ENCODE measurements at places on chromosomes 5 and 9.

DNA sequence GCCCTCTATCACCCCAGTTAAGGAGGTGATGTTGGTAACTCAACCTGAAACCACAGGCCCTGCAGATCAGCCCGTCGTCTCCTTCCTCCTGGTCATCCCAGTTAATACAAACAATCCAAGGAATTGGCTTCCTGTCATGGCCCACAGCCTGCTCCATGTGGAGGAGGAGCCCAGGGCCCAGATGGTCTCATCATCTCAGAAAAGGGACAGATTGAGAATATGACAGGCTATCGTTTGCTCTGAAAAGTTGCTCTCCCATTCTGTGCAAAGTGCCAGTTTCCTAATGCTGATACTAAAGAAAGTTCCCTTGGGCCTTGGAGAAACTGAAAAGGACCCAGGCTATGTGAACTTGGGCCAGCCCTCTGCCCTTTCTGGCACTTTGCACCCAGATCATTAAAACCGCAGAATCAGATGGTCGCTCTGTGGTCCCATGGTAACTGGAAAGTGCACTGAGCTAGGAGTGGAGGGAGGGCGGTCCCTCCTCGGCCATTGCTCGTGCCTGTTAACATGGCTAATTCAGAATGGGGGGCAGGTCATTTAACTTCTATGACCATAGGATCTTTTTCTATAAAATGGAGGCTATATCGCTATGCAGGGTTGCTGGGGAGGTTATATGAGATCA lies 675 bp upstream of the SPAAR start:
- no peak for DNase-seq

DNA sequence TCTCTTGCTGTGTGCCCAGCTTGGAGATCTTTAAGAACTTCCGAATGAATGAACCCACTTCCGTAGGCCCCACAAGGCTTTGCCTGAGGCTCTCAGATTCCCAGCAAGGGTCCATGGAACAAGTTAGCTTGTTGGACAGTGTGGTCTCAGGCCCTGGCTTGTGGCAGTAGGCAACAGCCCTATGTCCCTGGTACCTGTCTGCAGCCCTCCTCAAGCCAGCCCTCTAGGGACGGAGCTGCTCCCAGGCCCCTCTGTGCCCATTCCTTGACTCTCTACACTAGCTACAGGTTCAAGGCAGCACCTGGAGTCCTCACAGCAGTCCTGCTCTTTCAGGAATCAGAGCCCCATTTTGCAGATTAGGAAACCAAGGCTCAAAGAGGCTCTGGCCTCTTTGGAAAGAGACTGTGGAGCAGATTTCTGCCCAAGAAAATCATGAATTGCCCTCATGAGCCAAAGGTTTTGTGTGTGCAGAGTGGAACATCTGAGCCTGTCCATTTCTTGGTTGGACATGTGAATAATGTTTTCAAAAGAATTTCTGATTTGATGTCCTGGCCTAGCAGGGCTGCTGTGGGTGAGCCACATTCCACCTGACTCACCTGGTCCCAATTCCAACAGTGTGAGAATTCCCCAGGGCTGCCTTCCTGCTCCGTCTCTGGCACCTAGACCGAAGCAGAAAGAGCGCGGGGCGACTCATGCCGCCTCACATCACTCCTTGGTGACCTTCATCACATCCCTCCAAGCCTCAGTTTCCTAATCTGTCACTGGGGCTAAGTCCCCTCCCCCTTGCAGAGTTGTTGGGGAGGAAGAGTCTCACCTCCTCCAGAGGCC lies 131.7 kb downstream of the BARX1 start:
- no peak for DNase-seq

DNA sequence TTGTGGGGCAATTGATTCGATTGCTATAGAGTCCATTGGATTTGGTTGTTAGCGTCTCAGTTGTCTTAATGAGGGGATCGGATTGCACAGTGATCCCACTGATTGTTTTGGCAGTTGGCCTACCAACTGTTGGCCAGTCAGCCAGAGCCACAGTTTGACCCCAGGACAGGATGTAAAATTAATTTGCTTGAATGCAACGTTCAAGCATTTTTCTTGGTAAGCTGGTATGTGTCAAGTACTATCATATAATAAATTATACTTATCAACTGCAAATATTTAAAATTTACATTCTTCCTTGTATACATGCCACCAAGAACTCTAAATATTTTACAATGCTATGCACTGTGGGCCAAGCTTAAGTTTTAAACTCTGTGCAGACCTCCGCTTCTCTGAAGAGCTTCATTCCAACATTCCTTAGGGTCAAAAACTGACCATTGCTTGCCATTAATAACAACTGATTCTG lies 80.4 kb upstream of the OSMR start:
- no peak for DNase-seq

- DNase-seq: no peak
Observed at GRCh38 chr9:123998278-123998925, 13.2 kb upstream of the LHX2 start.

GRCh38 chr9:125787715-125788114 lies 40.5 kb downstream of the PBX3 start:
- no peak for DNase-seq

DNA sequence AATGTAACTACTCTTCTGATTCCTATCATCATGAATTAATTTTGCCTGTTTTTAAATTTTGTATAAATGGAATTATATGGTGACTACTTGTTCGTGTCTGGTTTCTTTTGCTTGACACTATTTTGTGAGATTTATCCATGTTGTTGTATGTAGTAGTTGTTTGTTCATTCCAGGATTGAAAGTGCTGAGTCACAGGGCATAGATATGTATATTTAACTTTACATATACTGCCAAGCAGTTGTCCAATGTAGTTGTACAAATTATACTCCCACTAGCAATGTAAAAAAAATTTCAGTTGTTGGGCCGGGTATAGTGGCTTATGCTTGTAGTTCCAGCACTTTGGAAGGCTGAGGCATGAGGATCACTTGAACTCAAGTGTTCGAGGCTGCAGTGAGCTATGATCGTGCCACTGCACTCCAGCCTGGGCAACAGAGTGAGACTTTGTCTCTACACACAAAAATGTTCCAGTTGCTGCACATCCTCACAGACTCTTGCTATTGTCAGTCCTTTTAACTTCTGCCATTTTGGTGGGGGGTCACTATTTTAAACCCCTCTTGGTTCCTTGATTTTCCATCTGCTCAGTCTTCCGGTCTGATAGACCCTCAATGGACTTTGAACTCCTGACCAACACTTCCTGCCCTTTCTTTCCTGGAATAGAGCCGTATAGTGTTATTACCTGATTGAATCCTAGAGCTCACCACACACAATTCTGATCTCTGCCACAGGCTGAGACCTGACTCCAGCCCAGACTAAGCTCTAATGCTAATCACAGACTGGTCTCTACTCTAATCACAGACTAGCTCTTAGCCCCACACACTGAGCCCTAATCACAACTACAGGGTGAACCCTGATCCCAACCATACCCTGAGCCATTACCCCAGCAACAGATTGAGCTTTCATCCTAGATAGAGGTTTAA lies 69.3 kb upstream of the MELK start:
- no peak for DNase-seq

DNA sequence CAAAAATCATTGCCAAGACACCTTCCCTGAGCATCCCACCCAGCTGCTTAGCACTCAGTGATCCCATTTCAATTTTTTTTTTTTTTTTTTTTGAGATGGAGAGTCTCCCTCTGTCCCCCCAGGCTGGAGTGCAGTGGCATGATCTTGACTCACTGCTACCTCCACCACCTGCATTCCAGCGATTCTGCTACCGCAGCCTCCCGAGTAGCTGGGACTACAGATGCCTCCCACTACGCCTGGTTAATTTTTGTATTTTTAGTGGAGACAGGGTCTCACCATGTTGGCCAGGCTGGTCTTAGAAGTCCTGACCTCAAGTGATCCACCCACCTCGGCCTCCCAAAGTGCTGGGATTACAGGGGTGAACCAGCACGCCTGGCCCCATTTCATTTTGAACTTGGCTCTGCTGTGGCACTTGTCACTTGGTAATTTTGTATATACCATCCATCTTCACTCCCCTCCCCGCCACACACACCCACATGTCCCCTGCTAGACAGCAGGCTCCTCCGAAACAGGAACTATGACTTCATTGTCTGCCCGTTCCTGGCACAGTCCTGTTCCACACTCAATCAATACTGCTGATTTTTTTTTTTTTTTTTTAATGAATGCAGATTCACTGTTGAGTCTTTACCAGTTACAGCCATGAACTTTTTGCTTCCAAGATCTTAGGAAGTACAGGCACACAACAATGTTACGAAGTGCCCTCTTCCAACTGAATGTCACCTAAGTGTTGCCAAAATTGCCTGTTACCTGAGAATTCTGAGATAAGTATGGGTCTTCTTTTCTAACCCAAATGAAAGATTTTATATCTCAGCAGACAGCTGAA lies 17.3 kb upstream of the ZBTB34 start:
- no peak for DNase-seq

DNA sequence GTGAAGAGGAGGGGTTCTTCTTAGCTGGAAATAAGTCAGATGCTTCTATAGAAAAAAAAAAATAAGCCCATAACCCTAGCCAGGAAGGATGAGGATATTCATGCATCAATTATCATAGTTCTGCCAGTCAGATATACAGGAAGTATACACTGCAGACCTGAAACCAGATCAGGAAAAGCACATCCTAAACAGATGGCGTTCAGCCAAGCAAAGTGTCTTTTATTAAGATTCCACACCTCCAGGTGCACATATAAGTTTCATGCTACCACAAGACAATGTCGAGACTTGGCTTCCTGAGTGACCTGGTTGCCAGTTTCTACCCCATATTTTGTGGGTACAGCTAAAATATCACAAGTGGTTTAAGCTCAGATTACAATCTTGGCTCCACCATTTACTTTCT lies 108.3 kb downstream of the CETN3 start:
- DNase-seq: no peak

DNA sequence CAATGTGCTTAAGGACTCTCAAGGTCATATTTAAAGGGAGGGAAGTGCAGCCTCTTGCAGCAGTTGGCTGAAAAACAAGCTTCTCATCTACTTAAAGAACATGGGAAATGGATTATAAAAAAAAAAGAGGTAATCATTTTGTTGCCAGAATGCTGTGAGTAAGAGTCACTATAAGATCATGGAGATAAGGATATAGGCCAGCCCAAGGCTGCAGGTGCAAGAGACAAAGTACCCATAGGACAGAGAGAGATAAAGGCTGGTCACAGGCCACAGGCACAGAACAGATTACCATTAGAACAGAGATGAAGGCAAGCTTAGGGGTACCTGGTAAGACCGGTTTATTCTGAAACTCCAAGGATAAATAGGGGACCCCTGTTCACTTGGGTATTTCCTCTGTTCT lies 70.5 kb downstream of the CDKN2A start:
- no peak for DNase-seq

DNA sequence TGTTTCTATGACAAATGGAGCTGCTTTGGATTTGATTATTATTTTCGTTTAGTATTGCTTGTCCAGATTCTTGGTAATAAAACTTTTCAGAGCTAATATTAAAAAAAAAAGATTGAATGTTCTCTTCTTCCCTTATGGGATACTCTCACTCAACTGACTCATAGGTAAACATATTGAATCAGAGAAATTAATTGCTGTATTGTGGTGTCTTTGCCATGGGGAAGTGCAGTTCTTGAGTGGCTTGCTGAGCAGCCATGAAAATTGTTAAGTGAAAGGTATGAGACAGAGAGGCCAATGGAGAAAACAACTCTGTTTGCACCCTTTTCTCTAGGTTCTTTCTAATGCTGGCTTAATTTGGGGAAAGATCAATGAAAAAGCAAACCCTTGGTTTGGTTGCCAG lies 149.9 kb upstream of the HMHB1 start:
- DNase-seq: no peak

- no peak for DNase-seq
Observed at GRCh38 chr5:58922461-58923171, 339.7 kb downstream of the RAB3C start.

- DNase-seq: no peak
Observed at GRCh38 chr5:131279204-131279603, 15.4 kb downstream of the CDC42SE2 start.

GRCh38 chr5:148209151-148209770 lies 6.4 kb downstream of the SPINK6 start:
- DNase-seq: no peak

- no peak for DNase-seq
Observed at GRCh38 chr5:176878463-176878862, 20.7 kb downstream of the HK3 start.

DNA sequence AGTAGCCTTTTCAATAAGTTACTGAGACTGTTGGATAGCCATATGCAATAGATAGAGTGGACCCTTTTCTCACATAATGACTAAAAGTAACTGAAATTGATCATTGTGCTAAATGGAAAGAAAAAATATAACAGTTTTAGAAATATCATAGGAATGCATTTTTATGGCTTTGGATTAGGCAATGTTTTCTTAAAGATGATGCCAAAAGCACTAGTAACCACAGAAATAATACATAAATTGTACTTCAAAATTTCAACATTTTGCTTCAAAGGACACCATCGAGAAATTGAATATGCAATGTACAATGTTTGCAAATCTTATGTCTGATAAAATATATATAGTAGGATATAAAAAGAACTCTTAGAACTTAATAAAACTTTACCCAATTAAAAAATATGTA lies 1267.5 kb upstream of the CDH9 start:
- no peak for DNase-seq

- no peak for DNase-seq
Observed at GRCh38 chr5:173094012-173094661, 38.0 kb downstream of the CREBRF start.

- DNase-seq: no peak
Observed at GRCh38 chr9:73807952-73808351, 656.3 kb downstream of the ANXA1 start.

DNA sequence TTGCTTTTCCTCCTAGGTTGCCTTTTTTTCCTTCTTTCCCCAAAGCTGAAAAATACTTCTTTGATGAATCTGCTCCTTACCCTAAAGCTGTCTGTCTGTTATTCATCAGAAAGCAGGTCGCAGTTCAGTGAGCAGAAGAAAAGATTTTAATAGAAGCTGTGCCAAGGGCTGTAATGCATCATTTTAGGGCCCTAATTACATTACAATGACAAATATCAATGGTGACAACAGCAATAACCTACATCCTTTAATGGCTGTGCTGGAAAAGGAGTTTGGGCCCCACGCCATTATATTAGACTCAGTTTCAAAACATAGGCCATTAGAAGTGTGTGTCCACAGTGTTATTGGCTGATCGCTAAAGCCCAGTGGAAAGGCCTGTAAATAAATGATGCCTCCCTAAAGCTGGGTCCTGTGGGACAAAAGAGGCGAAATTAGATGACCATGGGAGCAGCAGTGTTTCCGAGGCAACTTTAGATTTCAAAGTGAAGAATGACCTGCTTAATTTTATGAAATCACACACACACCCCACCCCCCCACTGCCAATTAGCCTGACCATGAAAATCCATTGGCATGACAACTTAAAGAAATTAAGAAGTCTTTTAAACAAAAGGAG lies 38.4 kb downstream of the TLE4 start:
- DNase-seq: no peak

GRCh38 chr5:83911367-83911919 lies 190.8 kb upstream of the HAPLN1 start:
- DNase-seq: no peak

GRCh38 chr5:171588790-171589189 lies 169.3 kb downstream of the FGF18 start:
- no peak for DNase-seq

- DNase-seq: no peak
Observed at GRCh38 chr5:34627794-34628193, 28.3 kb upstream of the RAI14 start.
